ENCODE measurements at places on chromosomes 4 and X. TPM values are rescaled to one million over a fixed set of nuclear protein-coding genes. Genes with fewer than 3 reads are reported as not detected.

GRCh38 chr4:2824836-2825381, 18.7 kb upstream of the ADD1 start:
- H3K36me3 ChIP-seq: peaks cover 9% of the 10 kb centered on the region
- DNase-seq: no peak
- no peaks in the 10 kb centered on the region for H3K27me3 ChIP-seq
- no peak overlapping the region for H3K4me3 ChIP-seq
- H3K27ac ChIP-seq: no peak overlapping the region

Gene GRPR
- not detected for polyA plus RNA-seq

- no peak overlapping the region for H3K4me3 ChIP-seq
- H3K27me3 ChIP-seq: no peaks in the 10 kb centered on the region
- H3K27ac ChIP-seq: no peak overlapping the region
- no peaks in the 10 kb centered on the region for H3K36me3 ChIP-seq
- H3K4me1 ChIP-seq: peaks cover 25% of the 10 kb centered on the region
Observed at GRCh38 chrX:9535101-9535500, 70.2 kb downstream of the TBL1X start.

DNA sequence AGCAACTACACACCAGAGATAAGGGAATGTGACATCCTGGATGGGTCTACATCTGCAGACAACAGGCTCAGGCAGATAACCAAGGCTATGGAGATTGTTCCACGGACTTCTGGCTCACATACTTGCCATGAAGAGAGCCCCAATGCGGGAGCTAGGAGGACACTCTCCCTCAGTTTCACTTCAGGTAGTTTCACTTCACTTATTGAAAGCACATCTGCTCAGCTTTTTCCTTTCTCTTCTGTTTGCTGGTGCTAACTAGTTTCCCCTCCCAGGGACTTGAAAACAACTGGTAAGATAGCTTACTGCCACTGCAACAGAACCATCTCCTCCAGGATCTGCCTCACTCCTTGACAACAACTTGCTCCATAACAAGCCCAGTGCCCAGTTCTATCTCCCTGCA, 1.4 kb upstream of the CT47C1 start:
- H3K4me1 ChIP-seq: no peaks in the 10 kb centered on the region
- no peak overlapping the region for H3K27ac ChIP-seq
- no peak for DNase-seq
- H3K4me3 ChIP-seq: no peak overlapping the region
- no peaks in the 10 kb centered on the region for H3K27me3 ChIP-seq

DNA sequence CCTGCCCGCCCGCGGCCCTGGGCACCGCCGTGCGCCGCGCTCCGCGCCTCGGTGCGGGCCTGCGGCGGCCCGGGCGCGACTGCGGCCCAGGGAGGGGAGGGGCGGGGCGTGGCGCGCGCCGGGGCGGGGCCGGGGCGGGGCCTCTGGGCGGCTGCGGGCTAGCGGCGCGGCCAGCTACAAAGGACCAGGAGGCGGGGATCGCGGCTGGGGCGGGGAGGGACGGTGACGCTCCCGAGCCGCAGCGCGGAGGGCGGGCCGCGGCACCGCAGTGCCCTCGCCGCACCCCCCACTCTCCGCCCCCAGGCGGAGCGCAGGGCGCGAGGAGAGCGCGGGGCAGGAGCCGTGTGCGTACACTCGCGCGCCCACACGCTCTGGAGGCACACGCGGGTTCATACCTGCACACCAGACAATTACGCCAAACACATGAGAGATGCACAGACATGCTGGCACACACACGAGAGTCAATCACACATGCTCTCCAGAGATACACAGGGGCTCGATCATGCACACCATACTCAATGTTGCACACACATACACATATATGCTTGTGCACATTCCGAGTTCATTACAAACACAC, at the start of gene CRMP1:
Gene CRMP1, minus strand, starts transcription at position 83 of the 577 bp plus-strand sequence. CDS start 117 bp downstream, outside the sequence.
- DNase-seq: no peak
- peaks cover 20% of the 10 kb centered on the region for H3K4me1 ChIP-seq
- H3K27ac ChIP-seq: no peak within 1 kb of the TSS
- no peak within 1 kb of the TSS for H3K4me3 ChIP-seq

Gene PTPN13
- 1.9 TPM for polyA plus RNA-seq

Gene LONRF3
- 1.3 TPM for polyA plus RNA-seq

DNA sequence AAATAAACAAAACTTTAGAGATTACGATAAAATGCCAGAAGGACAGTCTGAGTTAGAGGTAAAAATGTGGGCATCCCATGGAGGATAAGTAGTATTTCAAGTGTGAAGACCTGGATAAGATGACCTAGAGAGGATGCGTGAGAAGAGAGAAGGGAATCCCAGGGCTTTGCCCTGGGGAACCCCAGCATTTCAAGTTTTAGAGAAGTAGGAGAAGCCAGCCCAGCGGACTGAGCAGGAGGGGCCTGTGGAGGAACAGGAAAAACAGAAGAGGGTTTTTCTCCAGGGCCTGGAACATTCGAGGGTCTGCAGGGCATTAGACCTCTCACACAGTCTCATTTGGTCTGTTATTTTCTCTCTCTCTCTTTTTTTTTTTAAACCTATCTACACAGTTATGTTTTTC, 2.9 kb upstream of the CFP start:
- H3K27ac ChIP-seq: no peak overlapping the region
- DNase-seq: no peak
- peaks cover 30% of the 10 kb centered on the region for H3K36me3 ChIP-seq
- H3K27me3 ChIP-seq: no peaks in the 10 kb centered on the region

Gene HPGDS
- polyA plus RNA-seq: 0.13 TPM

Gene GPAT3
- polyA plus RNA-seq: 24.2 TPM

Gene SYP
- polyA plus RNA-seq: 2.9 TPM

- no peaks in the 10 kb centered on the region for H3K4me1 ChIP-seq
- peaks cover 5% of the 10 kb centered on the region for H3K27me3 ChIP-seq
- no peak for DNase-seq
- H3K4me3 ChIP-seq: peak overlapping the region; percentile 48
Observed at GRCh38 chrX:132022198-132022966, 720 bp upstream of the STK26 start.

DNA sequence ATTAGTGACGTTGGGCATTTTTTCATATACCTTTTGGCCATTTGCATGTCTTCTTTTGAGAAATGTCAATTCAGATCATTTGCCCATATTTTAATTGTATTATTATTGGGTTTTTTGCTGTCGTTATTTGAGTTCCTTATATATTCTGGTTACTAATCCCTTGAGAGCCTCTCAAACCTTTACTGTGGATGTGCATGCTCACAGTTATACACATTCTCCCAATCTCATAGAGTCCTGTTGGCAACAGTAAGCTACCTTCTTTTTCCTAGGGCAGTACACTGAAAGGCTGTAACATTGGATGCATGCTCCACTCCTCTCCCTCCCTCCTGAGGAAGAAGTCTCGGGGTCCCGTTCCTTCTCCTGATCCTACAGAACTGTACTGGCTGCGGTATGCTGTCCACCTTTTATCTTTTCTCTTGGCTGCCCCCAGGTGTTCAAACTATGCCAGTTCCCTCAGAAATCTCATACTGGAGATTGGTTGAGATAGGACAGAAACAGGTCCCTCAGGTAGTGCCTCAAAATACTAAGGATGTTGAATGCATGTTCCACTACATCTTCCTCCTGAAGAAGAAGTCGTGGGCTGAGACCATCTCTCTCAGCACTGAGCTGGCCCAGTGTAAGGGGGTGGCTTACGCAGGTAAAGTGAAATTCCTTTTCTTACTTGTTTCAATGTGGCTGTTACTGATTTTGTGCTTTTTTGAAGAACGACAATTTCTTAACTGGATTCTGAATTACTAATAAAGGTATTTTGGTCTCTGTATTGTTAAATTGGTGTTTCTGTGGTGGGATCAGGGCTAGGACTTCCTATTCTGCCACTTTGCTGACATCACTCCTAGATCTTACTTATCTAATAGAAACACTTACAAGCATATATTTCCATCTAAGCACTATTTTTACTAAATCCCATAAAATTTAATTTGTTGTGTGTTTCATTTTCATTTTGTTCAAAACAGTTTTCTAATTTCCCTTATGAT, 145.4 kb upstream of the HUWE1 start:
- no peaks in the 10 kb centered on the region for H3K27me3 ChIP-seq
- no peak overlapping the region for H3K4me3 ChIP-seq
- H3K36me3 ChIP-seq: no peaks in the 10 kb centered on the region

- H3K36me3 ChIP-seq: no peaks in the 10 kb centered on the region
- H3K4me3 ChIP-seq: no peak overlapping the region
- no peaks in the 10 kb centered on the region for H3K4me1 ChIP-seq
- H3K27me3 ChIP-seq: no peaks in the 10 kb centered on the region
- H3K27ac ChIP-seq: no peak overlapping the region
- no peak for DNase-seq
Observed at GRCh38 chrX:4277122-4277521, 563.7 kb upstream of the PRKX start.

DNA sequence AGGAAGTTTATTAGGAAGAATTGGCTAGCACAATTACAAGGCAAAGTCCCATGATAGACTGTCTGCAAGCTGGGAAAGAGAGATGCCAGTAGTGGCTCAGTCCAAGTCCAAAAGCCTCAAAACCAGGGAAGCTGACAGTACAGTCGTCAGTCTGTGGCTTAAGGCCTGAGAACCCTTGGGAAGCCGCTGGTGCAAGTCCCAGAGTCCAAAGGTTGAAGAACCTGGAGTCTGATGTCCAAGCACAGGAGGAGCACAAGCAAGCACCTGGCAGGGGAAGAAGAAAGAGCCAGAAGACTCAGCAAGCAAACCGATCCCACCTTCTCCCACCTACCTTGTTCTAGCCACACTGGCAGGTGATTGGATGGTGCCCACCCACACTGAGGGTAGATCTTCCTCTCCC, 51.3 kb upstream of the TMEM150C start:
- H3K4me1 ChIP-seq: no peaks in the 10 kb centered on the region
- no peaks in the 10 kb centered on the region for H3K36me3 ChIP-seq
- H3K4me3 ChIP-seq: no peak overlapping the region
- no peaks in the 10 kb centered on the region for H3K27me3 ChIP-seq
- H3K27ac ChIP-seq: no peak overlapping the region

Gene PDZD4
- polyA plus RNA-seq: 2.4 TPM

DNA sequence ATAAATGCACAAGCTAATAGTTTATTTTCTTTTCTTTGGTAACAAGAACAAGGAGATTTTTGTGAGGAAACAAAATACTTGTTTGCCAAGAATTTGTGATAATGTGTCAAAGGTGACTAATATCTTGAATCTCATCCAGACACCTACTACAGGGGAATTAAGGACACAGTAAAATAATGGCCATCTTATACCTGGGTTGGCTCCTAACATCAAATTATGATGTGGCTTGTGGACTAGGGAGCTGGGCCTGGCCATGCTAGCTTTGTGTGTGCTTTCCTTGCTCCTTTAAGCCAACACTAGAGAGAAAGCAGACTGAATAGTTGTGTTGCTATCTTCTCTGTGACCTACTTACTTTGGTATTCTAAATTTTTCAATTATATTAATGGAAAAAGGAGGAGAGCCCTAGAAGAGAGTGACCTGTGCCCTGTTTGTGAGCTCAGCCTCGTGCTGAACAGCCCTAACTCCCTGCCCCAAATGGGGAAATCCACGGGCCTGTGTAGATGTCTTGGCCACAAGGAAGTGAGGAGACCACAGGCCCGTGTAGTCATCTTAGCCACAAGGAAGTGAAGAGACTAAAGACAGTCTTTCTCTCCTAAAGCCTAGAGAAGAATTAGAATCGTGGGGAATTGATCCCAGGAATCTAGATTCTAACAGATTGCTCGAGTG, 23.3 kb downstream of the ARHGAP24 start:
- DNase-seq: no peak
- no peaks in the 10 kb centered on the region for H3K27me3 ChIP-seq
- peak overlapping the region; percentile 77 for H3K27ac ChIP-seq
- no peaks in the 10 kb centered on the region for H3K36me3 ChIP-seq

GRCh38 chr4:81398379-81398778, 73.3 kb downstream of the RASGEF1B start:
- H3K4me1 ChIP-seq: no peaks in the 10 kb centered on the region
- no peaks in the 10 kb centered on the region for H3K27me3 ChIP-seq
- no peak for DNase-seq

- H3K4me1 ChIP-seq: no peaks in the 10 kb centered on the region
- H3K27me3 ChIP-seq: no peaks in the 10 kb centered on the region
- H3K36me3 ChIP-seq: no peaks in the 10 kb centered on the region
- DNase-seq: no peak
- H3K27ac ChIP-seq: no peak overlapping the region
- no peak overlapping the region for H3K4me3 ChIP-seq
Observed at GRCh38 chr4:72084587-72085011, 52.8 kb downstream of the NPFFR2 start.

GRCh38 chrX:132750331-132751062, 207.9 kb downstream of the HS6ST2 start:
- H3K27ac ChIP-seq: no peak overlapping the region
- H3K36me3 ChIP-seq: no peaks in the 10 kb centered on the region
- peaks cover 39% of the 10 kb centered on the region for H3K27me3 ChIP-seq
- H3K4me1 ChIP-seq: no peaks in the 10 kb centered on the region
- DNase-seq: no peak

GRCh38 chrX:100681599-100681998, 37.6 kb downstream of the SRPX2 start:
- no peak overlapping the region for H3K27ac ChIP-seq
- DNase-seq: no peak
- no peak overlapping the region for H3K4me3 ChIP-seq
- H3K4me1 ChIP-seq: no peaks in the 10 kb centered on the region
- peaks cover 10% of the 10 kb centered on the region for H3K36me3 ChIP-seq

Gene APEX2
- 3.7 TPM for polyA plus RNA-seq

Gene ARHGAP24
- 16.8 TPM for polyA plus RNA-seq

Gene CPE
- 20.4 TPM for polyA plus RNA-seq

- H3K36me3 ChIP-seq: no peaks in the 10 kb centered on the region
- no peak for DNase-seq
- H3K27me3 ChIP-seq: no peaks in the 10 kb centered on the region
- H3K27ac ChIP-seq: no peak overlapping the region
Observed at GRCh38 chrX:45602151-45602550, 401.5 kb upstream of the DIPK2B start.

Gene NEUROG2
- polyA plus RNA-seq: not detected

- no peak overlapping the region for H3K4me3 ChIP-seq
- no peaks in the 10 kb centered on the region for H3K27me3 ChIP-seq
- no peak for DNase-seq
- no peak overlapping the region for H3K27ac ChIP-seq
- H3K36me3 ChIP-seq: no peaks in the 10 kb centered on the region
- no peaks in the 10 kb centered on the region for H3K4me1 ChIP-seq
Observed at GRCh38 chr4:66574145-66574978, 904.1 kb upstream of the EPHA5 start.

GRCh38 chrX:16882702-16883486, 12.7 kb upstream of the RBBP7 start:
- H3K36me3 ChIP-seq: no peaks in the 10 kb centered on the region
- DNase-seq: peak; percentile 55
- peak overlapping the region; percentile 65 for H3K27ac ChIP-seq
- H3K4me3 ChIP-seq: peak overlapping the region; percentile 53
- no peaks in the 10 kb centered on the region for H3K27me3 ChIP-seq

Gene NRK
- 0.25 TPM for polyA plus RNA-seq

- H3K27me3 ChIP-seq: peaks cover 17% of the 10 kb centered on the region
- no peaks in the 10 kb centered on the region for H3K36me3 ChIP-seq
- peaks cover 19% of the 10 kb centered on the region for H3K4me1 ChIP-seq
- peak overlapping the region; percentile 45 for H3K4me3 ChIP-seq
Observed at GRCh38 chr4:101791182-101791558, 640 bp downstream of the BANK1 start.
